ENCODE measurements at places on chromosomes 6 and 20. TPM values are rescaled to one million over a fixed set of nuclear protein-coding genes. Genes with fewer than 3 reads are reported as not detected.

PM20D2 gene
- 14.2 TPM for total RNA-seq

GPR6 gene
- not detected for total RNA-seq

POLH gene
- 9.7 TPM for total RNA-seq

ZNF343 gene
- total RNA-seq = 16.5 TPM

PACRG gene
- total RNA-seq = 0.32 TPM

MICA gene
- 28.3 TPM for total RNA-seq

CDH26 gene
- 0.13 TPM for total RNA-seq

BPI gene
- total RNA-seq = not detected

AVP gene
- total RNA-seq = not detected

UTRN gene
- 11.9 TPM for total RNA-seq

AIF1 gene
- total RNA-seq = not detected

CRYBG1 gene
- total RNA-seq = 0.82 TPM

SLC22A16 gene
- not detected for total RNA-seq

PLAGL2 gene
- 22.5 TPM for total RNA-seq

DNMT3B gene
- total RNA-seq = 4.0 TPM

TOMM34 gene
- total RNA-seq = 39.4 TPM

MROH8 gene
- 0.70 TPM for total RNA-seq

HLA-DQA2 gene
- total RNA-seq = not detected

ZNF334 gene
- not detected for total RNA-seq

POPDC3 gene
- total RNA-seq = 21.5 TPM

LIN28B gene
- total RNA-seq = 1.3 TPM

IRAK1BP1 gene
- 0.62 TPM for total RNA-seq

SLC12A5 gene
- 13.8 TPM for total RNA-seq

TFAP2D gene
- total RNA-seq = not detected

UBE3D gene
- 2.8 TPM for total RNA-seq

GMPR gene
- 3.5 TPM for total RNA-seq

DDX43 gene
- total RNA-seq = not detected

TNFAIP3 gene
- total RNA-seq = 26.8 TPM

THBS2 gene
- total RNA-seq = 0.09 TPM

SLC17A5 gene
- total RNA-seq = 15.4 TPM

Measured in A549 treated with dexamethasone at 1 μM for 4 hours (cell line).